T1000 (cell line): ENCODE measurements at places on chromosomes 5 and 9.

- DNase-seq: no peak
These were observed 21.0 kb upstream of the C5orf63 start for GRCh38 chr5:127094161-127094814.

DNA sequence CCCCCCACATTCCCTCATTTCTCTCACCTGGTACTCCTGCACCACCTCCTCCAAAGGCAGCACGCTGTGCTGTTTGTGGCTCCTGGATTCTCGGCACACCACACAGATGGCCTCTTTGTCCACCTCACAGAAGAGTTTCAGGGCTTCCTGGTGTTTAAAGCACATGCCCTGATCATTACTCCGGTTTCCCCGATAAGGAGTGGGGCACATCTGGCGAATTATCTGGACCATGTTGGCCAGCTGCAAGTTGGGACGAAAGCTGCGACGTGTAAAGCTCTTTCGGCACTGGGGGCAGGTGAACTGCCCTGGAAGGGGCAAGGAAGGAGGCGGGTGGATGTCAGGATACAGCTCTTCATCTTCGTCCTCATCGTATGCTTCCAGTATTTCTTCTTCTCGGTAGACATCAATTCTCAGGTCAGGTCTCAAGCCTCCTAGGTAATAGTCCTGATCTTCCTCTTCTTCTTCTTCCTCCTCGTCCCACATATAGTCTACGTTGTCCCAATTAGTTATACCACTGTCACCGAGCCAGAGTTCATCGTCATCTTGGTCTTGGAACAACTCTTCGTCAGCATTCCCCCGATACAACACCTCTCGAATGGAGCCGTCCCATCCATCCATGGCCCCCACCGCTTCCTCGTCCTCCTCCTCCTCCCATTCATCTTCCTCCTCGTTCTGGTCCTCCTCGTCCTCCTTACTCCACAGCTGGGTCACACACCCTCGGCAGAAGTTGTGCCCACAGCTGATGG lies 796 bp downstream of the TRIM52 start:
- no peak for DNase-seq

DNA sequence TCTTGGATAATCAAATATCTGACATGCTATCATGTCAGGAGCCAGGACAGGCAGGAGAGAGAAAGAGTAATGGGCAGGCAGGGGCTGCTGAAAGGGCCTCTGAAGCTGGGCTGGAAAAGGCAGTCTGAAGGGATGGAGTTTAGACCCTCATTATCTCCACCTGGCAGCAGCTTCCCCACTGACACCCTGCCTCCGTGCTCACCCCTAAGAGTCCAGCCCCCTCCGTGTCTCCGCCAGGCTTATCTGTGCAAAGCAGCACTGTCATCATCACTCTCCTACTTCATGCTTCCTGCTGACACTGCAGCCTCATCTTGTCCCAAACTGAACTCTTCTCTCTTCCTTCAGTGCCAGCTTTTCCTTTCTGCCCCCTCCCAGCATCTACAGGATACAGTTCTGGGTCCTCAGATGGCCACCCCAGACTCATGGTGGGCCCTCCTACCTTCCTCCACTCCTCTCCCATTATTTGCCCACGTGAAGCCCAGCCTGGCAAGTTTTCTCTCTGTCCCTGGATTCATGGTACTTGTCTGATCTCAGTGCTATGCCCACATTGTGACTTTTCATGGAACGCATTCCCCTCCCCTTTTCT lies 70.9 kb upstream of the KLF9 start:
- no peak for DNase-seq

GRCh38 chr5:102153003-102153759 lies 142.9 kb downstream of the SLCO4C1 start:
- DNase-seq: no peak

- DNase-seq: no peak
These were observed 104.1 kb downstream of the CMYA5 start for GRCh38 chr5:79793722-79794121.

DNA sequence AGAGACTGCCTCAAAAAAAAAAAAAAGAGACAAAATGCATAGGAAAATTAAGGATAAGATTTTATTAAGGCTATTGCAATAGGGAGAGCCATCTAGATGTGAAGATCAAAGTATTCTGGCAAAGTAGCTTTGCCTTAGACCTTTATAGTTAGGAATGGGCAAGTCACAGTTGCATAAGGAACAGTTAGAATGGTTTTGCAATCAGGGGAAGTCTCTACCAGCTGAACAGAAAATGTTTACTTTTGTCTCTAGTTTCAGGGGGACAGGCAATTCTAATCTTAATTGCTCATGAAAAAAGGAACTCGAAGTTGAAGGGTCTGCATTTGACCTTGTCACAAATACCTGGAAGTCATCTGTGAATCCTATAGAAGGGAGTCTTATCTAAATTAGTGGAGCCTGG lies 13.1 kb upstream of the ATP6V1G1 start:
- DNase-seq: no peak

GRCh38 chr9:113886026-113886369 lies 9.9 kb downstream of the ZNF618 start:
- DNase-seq: no peak
